ENCODE measurements at places on chromosomes 7 and 10. TPM values are rescaled to one million over a fixed set of nuclear protein-coding genes. Genes with fewer than 3 reads are reported as not detected.
A peak's percentile ranks its signal among the peaks of the same experiment; 100 is the strongest.

The CAMK1D gene
- total RNA-seq = 27.0 TPM

The GNGT1 gene
- total RNA-seq = not detected

DNA sequence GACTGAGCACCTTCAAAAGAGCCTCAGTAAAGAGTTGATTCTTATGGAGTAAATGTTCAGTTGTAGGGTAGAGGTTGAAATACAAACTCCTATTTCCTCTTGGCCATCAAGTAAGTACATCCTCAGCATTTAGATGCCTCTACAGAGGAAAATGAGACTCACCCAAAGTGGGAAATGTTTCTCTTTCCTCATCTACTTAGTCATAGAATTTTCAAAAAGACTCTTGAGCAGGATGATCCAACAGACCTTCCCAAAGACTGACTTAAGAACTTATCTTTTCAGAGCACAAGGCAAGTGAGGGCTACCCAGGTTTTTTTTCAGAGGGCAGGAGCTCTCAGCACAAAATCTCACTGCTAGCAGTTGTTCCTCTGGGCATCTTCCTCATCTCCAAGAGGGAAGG is 449.1 kb downstream of the KCNMA1 start:
- DNase-seq = no peak

DNA sequence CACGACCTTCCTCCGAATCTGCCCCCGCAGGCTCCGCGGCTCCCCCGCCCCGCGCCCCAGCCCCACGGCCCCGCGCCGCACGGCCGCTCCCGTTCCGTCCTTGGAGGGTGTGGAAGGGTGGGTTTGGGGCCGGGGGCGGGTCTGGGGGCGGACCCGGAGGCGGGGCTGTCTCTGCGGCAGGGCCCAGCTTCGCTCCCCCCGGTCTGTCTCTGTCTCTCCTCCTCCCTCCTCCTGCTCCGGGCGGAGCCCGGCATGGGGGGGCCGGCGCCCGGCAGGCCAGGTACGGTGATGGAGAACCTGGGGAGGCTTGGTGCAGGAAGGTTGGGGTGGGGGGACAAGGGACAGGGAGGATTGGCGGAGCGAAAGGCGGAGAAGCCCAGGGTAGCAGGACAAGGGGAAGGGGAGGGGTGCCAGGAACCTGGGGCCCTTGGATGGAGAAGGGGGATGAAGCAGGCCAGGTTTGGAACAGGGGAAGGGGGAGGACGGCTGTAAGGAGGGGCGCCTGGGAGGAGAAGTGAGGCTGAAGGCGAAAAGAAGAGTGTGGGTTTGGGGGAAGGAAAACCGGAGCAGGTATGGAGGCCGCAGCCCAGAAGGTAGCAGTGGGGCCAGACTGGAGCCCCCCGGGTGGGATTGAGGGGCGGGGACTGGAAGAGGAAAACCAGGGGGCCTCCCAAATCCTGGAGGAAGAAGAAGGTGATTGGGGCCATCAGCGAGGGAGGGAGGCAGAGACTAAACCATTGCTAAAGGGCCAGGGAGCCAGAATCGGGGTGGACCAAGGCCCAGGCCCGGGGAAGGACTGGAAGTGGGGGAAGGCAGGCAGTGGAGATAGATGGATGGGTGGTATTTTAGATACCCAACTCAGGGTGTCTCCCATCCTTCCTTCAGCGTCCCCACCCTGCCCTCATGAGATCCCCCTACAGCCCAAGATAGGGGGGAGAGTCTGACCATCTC is at the start of gene NYAP1:
Gene NYAP1, plus strand, starts transcription at position 206 of the 951 bp plus-strand sequence. CDS start 1,385 bp downstream, outside the sequence.
- peak; percentile 73 for DNase-seq

DNA sequence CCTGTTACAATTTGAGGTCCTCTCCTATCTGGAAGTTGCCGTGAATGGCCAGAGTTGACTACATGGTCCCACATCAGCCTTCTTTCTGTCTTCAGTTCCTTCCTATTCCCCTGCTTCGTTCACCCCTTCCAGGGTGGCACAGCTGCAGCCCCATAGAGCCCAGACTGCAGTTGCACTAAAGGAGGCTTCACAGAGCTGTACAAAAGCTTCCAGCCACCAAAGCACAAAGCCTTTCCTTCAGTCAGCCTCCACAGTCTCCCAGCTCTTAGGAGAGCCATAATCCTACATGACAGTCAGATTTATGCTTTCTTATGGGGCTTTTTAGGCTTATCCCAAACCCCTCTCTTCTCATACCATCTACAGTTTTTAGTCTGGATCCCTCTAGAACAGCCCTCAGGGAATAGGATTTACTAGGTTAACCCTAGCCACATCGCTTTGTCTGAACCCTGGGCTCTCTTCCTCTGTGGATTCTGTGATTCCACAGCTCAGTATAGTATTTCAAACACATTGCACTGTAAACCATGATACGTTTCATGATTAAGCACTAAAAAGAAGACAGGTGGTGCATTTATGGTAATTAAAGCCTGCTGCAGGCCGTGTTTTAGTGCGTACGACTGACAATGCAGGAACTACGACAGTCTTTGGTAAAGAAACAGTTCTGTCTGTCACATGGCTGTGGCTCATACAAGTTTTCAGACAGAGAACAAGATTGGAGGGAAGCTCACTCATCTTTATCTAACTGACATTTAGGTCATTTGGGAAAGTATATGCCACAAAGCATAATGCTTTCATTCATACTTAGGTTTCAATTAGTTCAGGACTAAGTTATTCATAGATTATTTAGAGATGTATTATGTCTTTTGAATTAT is 208.3 kb upstream of the KMT2E start:
- DNase-seq = no peak

DNA sequence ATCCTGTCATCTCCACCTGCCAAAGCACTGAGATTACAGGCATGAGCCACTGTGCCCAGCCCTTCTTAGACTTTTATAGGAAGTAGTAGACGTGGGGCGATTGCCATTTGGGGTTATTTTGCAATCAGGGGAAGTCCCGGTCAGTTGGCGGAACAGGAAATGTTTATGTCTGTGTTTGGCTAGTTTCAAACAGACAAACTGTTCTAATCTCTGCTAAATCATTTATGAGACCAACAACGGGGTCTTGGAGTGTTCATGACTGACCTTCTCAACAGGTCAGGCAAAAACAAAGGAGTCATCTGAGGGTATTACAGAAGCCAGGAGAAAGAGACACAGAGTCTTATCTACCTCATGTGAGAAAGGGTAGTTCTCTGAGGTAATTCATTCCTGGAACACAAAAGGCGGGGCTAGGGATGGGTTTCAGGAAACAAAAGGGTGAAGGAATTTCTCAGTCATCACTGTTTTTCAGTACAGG is 6.6 kb upstream of the TPK1 start:
- no peak for DNase-seq

All from A673 (cell line).